ENCODE measurements at places on chromosomes 1 and 21.
A peak's percentile ranks its signal among the peaks of the same experiment; 100 is the strongest.

DNA sequence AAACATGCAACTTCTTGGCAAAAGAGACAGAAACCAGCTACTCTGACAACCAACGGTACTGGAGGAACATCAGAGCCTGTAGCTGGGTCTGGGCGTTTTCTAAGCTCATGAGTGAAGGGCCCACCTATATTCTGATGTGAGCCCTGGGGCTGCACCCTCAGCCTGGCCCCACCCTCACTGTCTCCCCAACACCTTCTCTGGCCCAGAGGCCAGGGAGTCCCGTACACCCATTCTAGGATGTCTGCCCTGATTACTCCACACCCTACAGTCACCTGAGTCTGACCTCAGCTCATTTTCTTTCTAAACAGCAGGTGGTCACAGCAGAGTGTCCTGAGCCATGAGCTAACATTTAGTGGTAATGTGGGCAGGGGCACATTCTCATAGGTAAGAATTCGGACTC lies 439.2 kb downstream of the MATN1 start:
- no peak for DNase-seq

DNA sequence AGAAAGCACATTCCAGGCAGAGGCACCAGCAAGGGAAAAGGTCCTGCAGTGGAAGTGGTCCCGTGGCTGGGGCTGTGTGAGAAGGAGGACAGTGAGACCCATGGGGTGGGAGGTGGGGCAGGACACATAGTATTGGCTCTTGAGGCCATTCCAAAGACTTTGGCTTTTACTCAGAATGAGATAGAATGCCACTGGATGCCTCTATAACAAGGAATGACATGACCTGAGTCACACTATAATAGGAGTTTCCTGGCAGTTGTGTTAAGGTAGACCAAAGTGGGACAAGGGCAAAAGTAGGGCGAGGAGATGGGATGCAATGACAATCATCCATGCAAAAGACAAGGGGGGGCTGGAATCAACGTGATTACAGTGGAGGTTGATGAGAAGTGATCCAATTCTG lies 24.7 kb upstream of the LAMC2 start:
- DNase-seq = no peak

DNA sequence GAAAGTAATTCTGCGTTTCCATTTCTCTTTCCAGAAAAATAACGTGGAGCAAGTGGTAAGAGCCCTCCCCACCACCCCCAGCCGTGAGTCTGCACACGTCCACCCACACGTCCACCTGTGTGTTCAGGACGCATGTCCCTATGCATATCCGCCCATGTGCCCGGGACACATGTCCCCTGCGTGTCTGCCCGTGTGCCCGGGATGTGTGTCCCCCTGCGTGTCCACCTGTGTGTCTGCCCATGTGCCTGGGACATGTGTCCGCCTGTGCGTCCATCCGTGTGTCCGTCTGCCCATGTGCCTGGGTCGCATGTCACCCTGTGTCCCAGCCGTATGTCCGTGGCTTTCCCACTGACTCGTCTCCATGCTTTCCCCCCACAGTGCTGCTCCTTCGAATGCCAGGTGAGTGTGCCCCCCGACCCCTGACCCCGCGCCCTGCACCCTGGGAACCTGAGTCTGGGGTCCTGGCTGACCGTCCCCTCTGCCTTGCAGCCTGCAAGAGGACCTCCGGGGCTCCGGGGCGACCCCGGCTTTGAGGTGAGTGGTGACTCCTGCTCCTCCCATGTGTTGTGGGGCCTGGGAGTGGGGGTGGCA lies 5.6 kb downstream of the COL6A1 start:
- DNase-seq = no peak

- DNase-seq = no peak
Observed at GRCh38 chr1:184449916-184450315, 63.1 kb downstream of the C1orf21 start.

DNA sequence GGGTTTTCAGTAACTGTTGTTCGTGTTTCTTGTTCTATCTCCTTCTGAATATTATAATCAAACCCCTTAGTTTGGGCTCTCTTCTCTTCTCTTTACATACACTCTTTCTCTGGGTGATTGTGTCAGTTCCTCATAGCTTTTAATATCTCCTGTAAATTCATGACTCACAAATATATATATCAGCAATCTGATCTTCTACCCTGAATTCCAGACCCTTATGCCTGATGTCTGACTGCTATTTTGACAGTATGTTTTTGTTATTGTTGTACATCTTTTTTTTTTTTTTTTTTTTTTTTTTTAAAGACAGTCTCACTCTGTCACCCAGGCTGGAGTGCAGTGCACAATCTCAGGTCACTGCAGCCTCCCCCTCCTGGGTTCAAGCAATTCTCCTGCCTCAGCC lies 70.8 kb upstream of the MPC2 start:
- DNase-seq = no peak

DNA sequence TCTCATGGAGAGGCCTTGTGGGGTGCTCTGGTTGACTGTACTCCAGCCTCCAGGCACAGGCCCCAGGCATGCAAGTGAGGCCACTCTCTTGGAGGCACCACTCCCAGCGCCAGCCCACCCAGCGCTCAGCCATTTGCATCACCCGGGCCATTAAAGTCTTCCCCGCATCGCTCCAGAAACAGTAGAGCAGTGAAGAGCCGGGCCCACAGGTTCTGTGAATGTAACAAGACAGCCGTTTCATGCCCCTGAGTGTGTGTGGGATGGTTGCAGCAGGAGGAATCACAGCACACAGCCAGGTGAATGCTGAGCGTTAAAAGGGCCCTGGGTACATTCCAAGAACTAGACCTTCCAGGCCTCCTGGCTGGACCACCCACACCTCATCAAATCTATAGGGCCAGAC lies 19.0 kb upstream of the CD2 start:
- DNase-seq = no peak

DNA sequence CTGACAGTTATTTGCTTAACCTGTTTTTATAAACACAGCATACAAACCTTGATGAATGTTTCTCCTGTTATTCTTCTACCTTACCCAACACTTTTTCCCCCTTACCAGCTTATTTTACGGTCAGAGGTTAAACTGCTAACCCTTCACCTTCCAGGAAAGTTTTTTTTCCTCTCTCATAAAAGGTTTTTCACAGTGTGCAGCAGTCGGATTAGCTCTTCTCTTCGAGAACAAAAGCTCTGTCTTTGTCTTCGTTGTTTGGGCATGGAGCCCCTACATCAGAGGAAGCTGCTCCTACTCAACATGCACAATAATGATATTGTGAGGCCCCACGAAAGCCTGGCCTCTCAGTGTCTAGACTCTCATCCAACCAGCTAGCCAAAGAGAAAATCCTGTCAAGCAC lies 42.0 kb downstream of the DENND1B start:
- DNase-seq = no peak

- DNase-seq = no peak
Observed at GRCh38 chr1:191125950-191126349, 648.3 kb upstream of the BRINP3 start.

- no peak for DNase-seq
Observed at GRCh38 chr21:35203093-35203977, 154.2 kb upstream of the RUNX1 start.

DNA sequence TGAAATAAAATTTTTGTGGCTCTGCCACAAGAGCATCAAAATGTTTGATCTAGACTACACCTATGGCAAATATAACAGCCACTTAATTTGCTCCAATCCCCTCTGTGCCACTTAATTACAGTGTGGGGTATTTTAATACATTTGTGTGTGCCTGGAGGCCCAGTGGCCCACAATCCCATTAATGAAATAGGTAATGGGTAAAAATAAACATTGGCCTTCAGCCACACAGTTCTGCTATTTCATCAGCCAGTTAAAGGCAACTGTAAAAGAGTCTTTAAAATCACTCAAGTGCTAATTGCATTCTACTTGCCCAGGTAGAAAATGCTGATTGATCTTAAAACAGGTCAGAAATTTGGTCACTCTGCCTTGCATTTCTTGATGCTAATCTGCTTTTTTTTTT lies 151.6 kb upstream of the UBE2U start:
- DNase-seq = no peak

GRCh38 chr1:231940701-231941100 lies 314.1 kb downstream of the DISC1 start:
- DNase-seq = no peak

GRCh38 chr1:40773748-40774265 lies 9.8 kb upstream of the KCNQ4 start:
- DNase-seq = no peak

- DNase-seq = no peak
Observed at GRCh38 chr1:92934395-92935378, 26.6 kb downstream of the DIPK1A start.

- no peak for DNase-seq
Observed at GRCh38 chr1:8976338-8976737, 30.7 kb downstream of the CA6 start.

DNA sequence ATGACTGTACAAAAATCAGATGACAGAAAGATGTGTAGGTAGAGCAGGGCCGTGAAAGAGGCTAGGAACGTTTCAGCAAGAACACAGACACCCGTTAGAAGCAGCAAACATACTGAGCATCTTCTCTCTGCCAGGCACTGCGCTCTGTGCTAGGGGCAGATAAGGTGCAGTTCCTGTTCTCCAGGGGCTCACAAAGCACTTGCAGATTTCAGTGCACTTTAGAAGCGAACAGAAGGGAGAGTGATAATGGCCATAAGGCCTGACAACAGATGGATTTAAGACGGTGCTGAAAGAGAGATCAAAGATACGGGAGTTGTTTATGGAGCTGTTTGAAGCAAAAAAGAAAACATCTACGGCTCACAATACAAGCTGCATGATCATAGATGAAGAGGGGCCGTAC lies 200.3 kb upstream of the FOXD3 start:
- DNase-seq = no peak

DNA sequence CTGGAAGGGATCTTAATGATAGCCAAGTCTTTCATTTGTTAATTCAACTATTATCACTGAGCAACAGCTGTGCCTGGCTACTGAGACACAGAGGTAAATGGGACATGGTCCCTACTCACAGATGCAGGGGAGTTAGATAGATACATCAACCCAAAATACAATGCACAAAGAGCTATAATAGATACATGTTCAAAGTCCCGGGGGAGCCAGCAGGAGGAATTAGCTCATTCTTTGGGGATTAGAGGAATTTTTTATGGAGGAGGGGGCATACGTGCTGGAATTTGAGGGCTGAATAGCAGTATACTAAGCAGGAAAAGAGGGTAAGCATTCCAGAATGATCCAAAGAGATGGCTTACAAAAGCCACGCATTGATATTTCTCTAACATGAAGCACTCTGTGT lies 34.6 kb downstream of the C8B start:
- no peak for DNase-seq

- DNase-seq = no peak
Observed at GRCh38 chr1:59375321-59376220, 78.7 kb downstream of the FGGY start.

- no peak for DNase-seq
Observed at GRCh38 chr1:78113156-78113916, 67.6 kb downstream of the GIPC2 start.

DNA sequence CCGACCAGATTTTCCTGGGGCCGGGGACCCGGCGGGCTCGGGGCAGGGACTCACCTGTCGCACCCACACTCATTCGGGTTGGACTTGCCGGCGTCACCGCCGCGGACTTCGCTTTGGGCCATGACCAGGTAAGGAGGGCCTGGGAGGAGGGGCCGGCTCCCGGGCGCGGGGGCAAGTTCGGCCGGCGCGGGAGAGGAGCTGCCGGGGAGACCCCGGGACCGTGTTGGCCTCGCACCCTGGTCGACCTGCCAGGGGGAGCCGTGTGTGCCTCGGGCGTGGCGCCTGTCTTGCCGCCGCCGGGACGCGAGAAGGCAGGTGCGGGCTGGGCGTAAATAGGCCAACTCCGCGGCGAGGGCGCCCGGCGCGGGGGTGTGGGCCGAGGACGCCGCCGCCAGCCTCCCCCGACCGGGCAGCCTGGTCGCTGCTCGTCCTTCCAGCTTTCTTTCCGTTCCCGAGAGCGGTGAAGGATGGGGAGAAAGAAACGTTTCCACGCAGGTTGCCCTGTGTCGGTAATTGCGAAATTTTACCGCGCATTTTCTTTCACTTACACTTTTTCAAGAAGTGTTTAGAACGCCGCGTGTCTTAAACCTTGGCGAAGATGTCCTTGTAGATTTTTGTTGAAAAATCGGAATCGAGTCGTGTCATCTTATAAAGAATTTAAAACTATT lies 558 bp downstream of the USP1 start:
- DNase-seq = peak; percentile 19

GRCh38 chr1:17507915-17508314 lies 31.6 kb upstream of the ARHGEF10L start:
- no peak for DNase-seq

GRCh38 chr21:43825936-43826622 lies 36.7 kb downstream of the RRP1 start:
- DNase-seq = no peak

DNA sequence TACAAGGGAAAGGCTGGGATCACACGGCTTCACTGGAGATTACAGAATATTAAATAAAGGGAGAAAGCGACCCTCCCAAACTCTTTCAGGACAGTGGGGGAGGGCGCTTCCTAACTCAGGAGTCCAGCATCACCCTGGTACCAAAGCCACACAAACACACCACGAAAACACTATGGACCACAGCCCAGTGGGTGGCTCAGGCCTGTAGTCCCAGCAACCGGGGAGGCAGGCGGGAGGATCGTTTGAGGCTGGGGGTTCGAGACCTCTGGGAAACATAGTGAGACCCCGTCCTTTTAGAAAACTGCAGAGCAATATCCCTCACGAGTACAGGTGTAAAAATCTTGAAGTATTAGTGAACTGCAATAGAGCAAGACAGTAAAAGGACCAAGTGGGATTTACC lies 16.0 kb downstream of the TRIM11 start:
- DNase-seq = no peak

GRCh38 chr1:151003180-151003579 lies 3.5 kb downstream of the MINDY1 start:
- DNase-seq = peak; percentile 29

DNA sequence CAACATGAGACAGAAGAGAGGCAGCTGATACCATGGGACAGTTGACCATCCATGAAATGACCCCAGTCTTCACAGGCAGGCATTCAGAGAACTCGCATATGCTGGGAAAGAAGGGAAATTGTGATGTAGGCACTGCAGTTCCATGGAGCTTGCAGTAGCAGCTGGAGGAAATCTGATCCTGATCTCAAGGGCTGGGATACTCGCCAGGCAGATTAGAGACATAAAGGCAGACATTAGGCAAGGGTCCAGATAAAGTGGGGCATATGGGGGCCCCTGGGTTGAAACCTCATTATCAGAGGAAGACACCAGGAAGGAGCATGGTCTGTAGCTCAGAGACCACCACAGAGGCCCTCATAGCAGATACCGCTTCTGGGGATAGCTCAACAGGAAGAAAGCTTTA lies 48.7 kb upstream of the TNR start:
- no peak for DNase-seq

- DNase-seq = no peak
Observed at GRCh38 chr21:35142036-35142815, 93.1 kb upstream of the RUNX1 start.
